Foreskin keratinocyte (primary cell): ENCODE measurements at places on chromosomes 4 and X. TPM values are rescaled to one million over a fixed set of nuclear protein-coding genes. Genes with fewer than 3 reads are reported as not detected.

XAGE2 gene
- not detected in 2 replicates for polyA plus RNA-seq

HERC5 gene
- polyA plus RNA-seq = 9.4 and 10.0 TPM in 2 replicates

PLXNB3 gene
- 6.1 and 8.3 TPM in 2 replicates for polyA plus RNA-seq

PAGE2 gene
- polyA plus RNA-seq = not detected in 2 replicates

BCORL1 gene
- polyA plus RNA-seq = 1.2 and 1.7 TPM in 2 replicates
